GM03348 (cell line): ENCODE measurements at places on chromosomes 11 and 22.

DNA sequence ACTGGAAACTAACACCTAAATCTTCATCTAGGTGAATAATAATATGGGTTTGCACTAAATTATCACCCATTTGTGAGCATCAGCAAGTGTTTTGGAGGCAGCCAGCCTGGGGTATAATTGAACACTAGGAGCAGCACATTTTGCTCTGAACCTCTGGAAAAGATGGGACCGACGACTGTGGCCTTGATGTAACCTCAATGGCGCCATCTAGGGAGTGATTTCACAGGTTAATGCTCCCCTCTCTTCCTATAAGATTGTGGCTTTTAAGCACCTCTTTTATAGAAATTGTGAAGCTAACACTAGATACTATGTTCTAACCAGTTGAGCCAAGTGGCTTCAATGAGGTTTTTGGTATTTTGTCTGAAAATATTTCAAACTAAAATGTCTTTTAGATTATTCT lies 203.7 kb downstream of the NELL1 start:
- no peak for DNase-seq

- DNase-seq, result peak; percentile 81
Observed at GRCh38 chr22:41919357-41920224, 4.7 kb upstream of the SHISA8 start.

DNA sequence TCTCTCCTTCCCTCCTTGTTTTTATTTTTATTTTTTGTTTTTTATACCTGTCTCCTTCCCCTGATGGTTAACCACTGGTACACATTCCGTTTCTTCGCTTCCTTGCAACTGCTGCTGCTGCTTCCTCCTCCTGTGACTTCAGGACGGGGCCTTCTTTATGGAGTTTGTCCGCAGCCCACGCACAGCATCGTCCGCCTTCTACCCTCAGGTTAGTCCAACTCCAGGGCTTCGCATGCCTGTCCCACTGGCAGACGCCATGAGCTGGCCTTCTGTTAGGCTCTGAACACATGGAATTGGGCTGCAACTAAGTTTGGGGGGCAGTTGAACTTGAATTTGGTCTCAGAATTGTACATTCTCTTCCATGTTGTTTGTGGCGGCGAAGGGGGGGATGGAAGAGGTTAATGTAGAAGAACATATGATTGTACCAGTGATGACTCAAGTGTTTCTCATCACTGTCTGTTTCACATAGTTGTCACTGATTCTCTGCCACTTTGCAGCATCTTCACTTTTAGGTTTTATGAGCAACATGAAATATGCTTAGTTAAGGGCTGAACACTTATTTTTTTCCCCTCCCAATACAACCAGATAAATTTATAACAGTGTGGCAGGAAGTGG lies 83.0 kb upstream of the YWHAH start:
- DNase-seq, result no peak

GRCh38 chr11:117807482-117808327 lies 10.7 kb upstream of the DSCAML1 start:
- DNase-seq, result peak; percentile 86

DNA sequence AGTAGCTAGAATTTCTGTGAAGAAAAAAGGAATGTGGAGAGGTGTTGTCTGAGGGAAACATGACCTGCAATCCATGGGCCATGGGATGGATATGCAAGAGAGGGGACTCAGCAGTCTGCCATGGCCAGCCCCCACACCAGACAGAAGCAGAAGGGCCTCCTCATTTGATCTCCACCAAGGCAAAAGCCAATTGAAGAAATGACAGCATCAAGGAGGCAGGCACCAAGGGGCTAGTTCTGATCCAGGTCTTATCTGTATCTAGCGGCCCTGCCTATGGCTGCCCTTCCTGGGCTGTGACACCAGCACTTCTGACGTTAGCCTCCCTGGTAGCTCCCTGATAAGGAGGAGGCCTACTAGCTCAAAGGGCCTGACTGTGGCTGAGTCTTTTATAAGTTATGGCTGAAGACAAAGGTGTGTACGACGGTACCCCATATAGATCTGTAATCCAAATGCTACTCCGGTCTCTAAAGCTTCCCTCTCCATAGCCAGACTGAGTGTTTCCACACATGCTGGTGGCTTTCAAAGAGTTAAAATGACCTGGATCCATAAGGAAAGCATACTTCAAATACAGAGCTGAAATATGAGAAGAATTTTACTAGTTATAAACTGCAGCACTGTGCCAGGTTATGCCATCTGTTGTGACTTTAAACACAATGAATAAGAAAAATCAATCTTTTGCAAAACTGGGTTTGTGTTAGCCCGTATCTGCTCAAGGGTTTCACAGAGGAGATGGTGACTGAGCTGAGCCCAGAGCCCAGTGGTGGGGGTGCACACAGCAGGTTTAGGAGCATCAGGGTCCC lies 34.4 kb downstream of the HIRA start:
- no peak for DNase-seq

GRCh38 chr22:42905217-42905616 lies 48.1 kb upstream of the ARFGAP3 start:
- no peak for DNase-seq

DNA sequence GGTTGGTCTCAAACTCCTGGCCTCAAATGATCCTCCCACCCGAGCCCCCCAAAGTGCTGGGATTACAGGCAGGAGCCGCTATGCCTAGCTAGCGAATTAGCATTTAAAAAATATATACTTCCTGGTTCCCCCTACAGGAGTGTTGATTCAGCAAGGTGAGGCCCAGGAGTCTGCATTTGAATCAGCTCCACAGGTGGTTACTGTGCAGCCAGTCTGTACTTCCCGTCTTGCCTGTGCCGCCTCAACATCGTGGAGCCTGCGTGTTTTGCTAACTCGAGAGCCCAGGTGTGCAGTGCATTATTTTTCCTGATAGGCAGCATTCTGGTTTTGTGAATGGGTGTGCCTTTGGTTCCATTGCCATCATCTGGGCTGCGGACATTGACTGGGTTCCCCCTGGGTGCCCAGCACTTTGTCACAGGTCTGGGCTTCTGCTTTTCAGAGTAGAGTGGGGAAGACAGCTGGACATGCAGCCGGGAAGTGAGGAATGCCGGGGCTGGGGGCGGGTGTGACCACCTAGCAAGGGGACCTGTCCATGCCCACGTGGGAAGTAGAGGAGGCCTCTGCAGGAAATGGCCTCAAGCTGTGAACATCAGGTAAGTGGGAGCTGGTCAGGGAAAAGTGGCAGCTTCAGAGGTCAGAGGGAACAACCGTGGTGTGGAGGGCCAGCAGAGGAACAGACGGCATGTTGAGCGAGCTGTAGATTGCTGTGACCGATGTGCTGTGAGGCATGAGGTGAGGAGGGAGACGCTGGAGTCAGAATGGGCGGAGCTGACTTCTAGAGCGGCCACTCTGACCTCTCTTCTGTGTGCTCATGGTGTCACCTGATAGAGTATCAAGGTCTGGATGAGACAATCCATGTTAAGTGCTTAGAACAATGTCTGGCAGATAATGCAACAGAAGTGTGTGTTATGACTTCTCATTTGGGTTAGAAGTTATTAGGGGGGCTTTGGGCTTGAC lies 42.2 kb downstream of the PPFIA1 start:
- DNase-seq, result no peak

DNA sequence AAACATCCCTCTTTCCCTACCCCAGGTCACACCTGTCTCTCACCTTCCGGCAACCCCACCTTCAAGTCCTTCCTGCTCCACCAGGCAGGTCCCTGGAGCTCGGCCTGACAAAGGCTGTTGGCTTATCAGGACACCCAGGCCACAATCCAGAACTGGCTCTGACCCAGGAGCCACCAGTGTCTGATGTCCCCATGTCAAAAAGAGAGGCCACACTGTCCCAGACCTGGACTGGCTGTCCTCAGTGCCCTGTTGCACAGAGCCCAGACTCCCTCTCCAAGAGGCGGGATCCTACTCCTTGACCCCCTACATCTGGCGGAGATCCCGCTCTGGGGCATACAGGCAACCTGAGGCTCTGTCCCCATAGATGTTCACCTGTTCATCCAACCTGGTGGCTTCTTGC lies 116.0 kb downstream of the MN1 start:
- no peak for DNase-seq

DNA sequence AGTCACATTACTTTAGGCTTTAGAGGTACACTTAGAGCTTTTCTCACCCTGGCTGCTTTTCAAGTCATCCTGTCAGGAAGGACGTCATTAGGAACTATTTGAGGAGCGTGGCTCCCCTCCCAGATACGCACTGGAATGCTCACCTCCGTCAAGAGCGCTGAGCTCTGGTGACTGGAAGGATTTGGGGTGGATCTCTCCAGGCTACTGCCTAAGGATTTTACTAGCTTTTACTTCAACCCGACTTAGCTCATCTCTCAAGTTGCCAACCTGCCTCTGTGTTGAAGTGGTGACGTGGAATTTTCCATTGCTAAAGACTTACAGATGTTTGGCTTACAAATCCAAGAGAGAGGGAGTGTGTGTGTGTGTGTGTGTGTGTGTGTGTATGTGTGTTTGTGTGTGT lies 355.3 kb upstream of the CCDC90B start:
- peak; percentile 3 for DNase-seq

DNA sequence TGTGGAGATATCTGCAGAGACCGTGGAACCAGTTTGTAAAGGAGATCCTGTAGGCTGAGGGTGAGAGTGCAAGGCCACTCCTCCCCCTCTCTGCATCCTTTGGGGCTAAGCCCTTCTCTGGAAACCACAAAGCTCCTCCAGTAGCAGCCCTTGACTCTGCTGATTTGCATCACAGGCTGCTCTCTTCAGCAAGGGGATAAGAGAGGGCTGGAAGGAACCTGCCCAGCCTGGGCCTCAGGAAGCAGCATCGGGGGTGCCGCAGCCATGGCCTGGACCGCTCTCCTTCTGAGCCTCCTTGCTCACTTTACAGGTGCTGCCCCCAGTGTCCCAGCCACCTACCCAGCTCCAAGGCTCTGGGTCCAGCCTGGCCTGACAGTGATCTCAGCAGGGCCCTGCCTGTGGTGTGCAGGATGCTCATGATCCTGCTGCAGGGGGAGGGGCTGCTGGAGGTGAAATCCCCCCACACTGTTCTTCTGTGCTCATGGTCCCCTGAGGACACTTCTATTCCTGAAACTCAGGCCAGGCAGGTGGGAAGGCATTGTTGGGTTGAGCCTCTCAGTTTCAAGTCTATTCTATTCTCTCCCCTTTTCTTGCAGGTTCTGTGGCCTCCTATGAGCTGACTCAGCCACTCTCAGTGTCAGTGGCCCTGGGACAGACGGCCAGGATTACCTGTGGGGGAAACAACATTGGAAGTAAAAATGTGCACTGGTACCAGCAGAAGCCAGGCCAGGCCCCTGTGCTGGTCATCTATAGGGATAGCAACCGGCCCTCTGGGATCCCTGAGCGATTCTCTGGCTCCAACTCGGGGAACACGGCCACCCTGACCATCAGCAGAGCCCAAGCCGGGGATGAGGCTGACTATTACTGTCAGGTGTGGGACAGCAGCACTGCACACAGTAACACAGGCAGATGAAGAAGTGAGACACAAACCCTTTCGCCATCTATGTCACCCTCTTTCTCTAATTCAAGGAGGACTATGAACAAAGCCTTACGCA lies 68.5 kb upstream of the IGLL5 start:
- DNase-seq, result no peak

GRCh38 chr11:65352783-65353182 lies 1.8 kb upstream of the TIGD3 start:
- peak; percentile 20 for DNase-seq

DNA sequence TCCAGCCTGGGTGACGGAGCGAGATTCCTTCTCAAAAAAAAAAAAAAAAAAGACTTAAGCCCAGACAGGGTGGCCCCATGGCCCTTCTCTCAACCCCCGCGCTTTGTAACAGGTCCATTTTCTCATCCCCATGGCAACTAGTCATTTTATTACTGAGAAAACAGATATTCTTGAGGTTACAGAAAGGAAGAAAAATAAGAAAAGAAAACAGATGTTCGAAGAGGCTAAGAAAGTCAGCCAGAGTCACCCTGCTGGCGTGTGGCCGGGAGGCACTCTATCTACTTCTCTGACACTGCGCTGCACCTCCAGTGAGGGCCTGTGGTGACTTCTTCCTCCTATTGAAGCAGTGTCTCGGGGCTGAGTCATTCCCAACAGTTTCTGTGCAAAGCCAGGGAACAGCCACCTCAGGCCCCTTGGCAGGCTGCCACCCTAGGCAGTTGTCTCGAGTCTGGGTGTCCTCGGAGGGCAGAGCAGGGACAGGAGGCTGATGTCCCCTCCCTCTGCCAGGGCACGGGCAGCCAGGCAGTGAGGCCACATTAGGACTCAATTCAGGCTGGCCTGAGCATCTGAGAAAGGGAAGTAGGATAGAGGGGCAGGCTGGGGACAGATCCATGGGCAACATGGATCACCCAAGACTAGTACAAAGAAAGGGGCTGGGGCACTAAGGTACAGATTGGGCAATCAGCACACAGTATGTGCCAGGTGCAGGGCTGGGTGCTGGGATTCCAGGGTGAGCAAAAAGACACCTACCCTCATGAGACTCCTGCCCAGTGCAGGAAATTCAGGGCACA lies 16.4 kb upstream of the SYVN1 start:
- DNase-seq, result peak; percentile 81

DNA sequence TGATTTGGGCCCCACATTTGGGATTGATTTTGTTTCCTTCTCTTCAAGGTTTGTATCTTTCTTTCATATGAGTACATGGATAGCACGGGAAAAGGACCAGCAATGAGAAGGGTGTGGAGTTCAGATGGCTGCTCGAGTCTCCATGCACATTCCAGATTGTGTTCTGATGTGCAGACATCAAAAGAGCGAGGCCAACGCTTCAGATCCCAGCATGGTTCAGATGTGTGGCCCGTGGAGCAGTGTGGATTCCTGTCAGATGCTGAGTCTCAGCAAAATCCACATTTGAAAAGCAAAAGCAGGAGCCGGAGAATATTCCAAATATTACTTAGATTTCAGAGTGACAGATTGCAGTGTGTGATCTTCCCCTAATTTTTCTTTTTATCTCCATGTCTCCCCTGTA lies 219.4 kb downstream of the DBX1 start:
- no peak for DNase-seq

GRCh38 chr11:20014067-20014402 lies 146.2 kb downstream of the DBX1 start:
- no peak for DNase-seq

- no peak for DNase-seq
Observed at GRCh38 chr11:125429807-125430678, 66.0 kb downstream of the FEZ1 start.

DNA sequence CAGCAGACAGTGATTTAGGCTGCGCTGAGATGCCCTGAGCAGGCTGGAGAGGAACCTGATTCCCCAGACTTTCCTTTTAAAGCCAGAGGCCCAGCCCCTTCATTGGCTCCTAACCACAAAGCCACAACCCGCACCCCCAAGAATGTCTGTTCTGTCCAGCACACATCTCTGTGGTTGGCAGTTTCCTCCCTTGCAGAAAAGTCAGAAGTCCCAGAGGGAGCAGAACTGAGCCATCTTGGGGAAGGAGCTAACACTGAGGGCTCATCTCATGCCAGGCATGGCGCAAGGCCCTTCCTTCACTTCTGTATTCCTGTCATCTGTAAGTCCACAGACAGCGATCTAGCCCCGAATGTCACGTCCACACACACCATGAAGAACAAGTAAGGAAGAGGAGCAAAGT lies 97.1 kb upstream of the SYT13 start:
- DNase-seq, result peak; percentile 79

GRCh38 chr11:103537904-103538502 lies 428.8 kb downstream of the DYNC2H1 start:
- peak; percentile 52 for DNase-seq

DNA sequence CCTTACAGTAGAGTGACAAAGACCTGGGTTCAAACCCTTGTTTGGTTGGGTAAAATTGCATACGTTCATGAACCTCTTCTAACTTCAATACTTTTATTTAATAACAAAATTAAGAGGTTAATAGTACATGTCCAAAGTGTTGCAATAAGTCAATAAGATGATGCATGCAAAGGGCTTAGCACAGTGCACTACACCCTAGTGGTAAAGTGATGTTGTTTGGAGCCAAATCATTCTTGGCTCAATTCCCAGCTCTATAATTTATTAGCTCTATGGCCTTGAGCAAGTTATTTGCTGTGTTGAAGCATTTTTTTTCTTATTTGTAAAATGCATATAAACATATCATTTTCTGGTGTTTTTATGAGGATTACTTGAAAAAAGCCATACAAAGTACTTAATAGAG lies 945.3 kb downstream of the LRRC4C start:
- DNase-seq, result no peak
